ENCODE measurements at places on chromosomes 4 and X.

DNA sequence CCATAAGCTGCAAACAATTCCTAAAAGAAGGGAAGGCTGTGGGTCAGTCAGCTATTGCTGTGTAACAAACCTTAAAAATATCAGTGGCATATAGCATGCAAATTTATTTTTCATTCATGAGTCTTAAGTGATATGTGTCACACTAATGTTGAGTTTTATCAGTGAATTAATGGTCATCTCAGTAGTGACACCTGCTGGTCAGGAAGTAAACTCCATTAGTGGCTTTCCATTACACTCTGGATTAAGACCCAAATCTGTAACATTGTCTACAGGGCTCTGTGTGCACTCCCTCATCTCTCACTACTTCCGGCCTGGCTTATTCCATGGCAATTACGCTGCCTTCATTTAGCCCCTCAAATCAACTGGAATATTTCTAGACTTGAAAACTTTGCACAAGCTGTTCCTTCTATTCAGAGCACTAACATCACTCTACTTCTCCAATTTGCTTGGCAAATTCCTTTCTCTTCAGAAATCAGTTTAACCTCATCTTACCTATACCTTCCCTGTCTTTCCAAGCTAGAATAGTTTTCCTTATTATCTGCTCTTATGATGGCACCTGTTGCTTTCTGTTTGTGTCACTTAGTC is 217.3 kb upstream of the TAPT1 start:
- no peak for DNase-seq

- no peak for DNase-seq
These were observed 34.6 kb downstream of the SEPTIN11 start for GRCh38 chr4:76984127-76984526.

DNA sequence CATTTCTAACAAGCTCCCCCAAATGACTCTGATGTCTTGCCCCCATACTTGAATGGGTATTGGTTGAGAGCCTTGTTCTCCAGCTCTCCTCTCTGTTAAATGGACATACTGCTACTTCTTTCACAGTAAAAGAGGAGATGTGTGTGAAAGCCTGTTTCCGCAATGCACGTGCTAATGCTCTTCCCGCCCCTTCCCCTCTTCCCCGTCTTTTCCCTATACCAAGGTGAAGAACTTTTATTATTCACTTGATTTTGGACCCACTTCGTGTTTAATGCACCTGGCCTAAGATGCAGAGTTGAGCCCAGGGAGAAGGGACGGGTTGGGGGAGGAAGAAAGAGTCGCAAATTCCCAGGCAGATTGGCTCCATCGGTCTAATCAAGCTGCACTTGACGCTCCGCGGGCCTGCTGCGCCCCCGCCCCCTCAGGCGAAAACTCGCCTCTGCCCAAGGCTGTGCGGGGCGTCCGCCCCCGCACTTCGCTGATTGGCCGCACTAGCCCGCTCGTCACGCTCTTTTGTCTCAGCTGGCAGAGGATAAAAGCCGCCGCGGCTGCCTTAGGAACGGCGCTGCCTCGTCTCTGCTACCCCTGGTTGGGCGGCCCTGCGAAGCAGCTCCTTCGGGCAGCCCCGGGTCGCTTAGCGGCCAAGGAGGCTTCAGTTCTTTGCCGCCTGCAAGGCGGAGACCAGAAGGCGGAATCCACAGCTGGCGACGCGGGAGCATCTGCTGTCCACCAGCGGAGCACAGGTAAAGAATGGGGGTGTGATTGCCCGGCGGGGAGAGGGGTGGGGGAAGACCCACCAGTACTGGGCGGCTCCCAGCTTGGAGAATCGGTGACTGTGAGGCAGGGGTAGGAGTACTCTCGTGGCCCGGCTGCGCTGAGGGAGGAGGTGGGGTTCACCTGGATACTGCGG is at the start of gene ZCCHC12:
Gene ZCCHC12, plus strand, starts transcription at position 562 of the 910 bp plus-strand sequence. CDS start 1,421 bp downstream, outside the sequence.
- peak; percentile 14 for DNase-seq

DNA sequence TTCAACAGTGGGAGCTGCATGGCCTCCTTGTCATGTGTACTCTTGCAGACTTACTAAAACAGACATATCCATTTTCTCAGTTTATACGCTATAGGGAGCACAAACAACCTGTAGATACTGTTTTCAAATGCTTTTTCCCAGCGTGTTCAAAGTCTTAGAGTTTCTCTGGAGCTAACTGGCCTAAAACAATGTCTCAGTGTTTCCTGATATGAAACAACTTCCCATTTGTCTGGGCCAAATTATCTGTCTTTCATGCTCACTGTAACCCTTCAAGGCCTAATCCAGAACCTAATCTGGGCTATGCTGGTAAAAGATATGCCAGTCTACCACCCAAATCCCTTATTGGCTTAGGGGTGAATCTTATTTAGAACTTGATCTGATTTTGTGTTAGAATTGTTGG is 38.8 kb downstream of the RAB40A start:
- no peak for DNase-seq

DNA sequence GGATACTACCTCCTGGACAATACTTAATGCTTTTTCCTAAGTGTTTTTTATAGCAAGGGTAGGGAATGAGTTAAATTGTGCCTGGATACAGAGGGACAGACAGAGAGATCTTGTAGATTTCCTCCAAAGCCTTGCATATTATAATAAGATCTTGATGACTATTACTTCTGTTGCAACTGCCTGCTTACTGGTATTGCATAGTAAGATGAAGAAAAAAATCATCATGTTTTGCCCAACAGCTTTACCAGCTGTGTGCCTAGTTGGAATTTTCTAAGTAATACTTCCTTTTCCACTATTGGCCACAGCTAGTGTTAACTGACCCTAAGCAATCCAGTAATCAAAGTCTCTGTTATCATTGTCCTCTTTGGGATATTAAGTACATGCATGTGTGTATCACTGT is 139.0 kb downstream of the DCK start:
- DNase-seq = no peak

- no peak for DNase-seq
These were observed 2.1 kb upstream of the ARSJ start for GRCh38 chr4:113981591-113981990.

DNA sequence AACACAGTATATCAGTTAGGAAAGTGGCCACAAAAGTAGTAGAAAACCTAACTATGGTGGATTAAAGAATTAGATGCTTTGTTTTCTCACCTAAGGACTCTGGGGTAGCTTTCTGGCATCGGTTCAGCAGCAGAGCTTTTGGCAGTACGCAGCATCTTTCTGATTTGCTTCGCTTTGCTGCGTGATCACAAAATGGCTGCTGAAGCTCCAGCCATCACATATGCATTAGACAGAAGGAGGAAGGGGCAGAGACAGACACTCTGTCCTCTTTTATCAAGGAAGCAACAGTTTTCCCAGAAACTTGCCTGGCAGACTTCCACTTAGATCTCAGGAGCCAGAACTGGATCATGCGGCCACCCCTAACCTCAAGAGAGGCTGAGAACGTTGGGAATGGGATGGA is 15.1 kb downstream of the TREX2 start:
- DNase-seq = no peak

DNA sequence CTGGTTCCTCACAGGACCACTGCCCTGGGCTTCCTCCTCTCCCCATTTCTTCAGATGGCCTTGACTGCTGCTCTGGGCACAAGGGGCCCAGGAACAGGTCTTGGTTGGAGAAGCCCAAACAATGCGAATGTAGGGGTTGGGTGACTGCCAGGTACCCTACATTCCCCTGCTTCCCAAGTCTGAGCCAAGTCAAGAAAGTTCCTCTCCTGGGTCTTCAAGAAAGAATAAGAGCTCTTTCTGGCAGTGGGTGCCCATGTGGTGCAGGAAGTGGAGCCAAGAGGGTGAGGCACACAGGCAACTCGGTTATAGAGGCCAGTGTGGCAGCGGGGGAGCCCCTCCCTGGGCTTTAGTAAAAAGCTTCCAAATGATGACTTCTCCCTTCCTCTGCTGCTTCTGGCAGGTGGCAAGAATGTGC is 2.7 kb downstream of the SLC34A2 start:
- no peak for DNase-seq

- DNase-seq = no peak
These were observed 243.4 kb downstream of the AR start for GRCh38 chrX:67787196-67787595.
